ENCODE measurements at places on chromosomes 4 and X. TPM values are rescaled to one million over a fixed set of nuclear protein-coding genes. Genes with fewer than 3 reads are reported as not detected.

Gene GASK1B
- total RNA-seq, result 0.23 TPM

Gene RAB40AL
- not detected for total RNA-seq

Gene ARHGAP36
- 0.09 TPM for total RNA-seq

Gene STAP1
- total RNA-seq, result not detected
